Spinal cord (tissue), 10 donors: ENCODE measurements at places on chromosomes 3 and 15. TPM values are rescaled to one million over a fixed set of nuclear protein-coding genes. Genes with fewer than 3 reads are reported as not detected.
A peak's percentile ranks its signal among the peaks of the same experiment; 100 is the strongest.

- no peaks in the 10 kb centered on the region for H3K36me3 ChIP-seq
- H3K27ac ChIP-seq, result no peak overlapping the region
- no peak for DNase-seq
- H3K4me1 ChIP-seq, result no peaks in the 10 kb centered on the region
These were observed 110.7 kb upstream of the CNTN4 start for GRCh38 chr3:1987980-1988379.

- peak overlapping the region; percentile 57 for H3K27ac ChIP-seq
- H3K36me3 ChIP-seq, result no peaks in the 10 kb centered on the region
- H3K4me1 ChIP-seq, result peaks cover 26% of the 10 kb centered on the region
- peak overlapping the region; percentile 19 for H3K4me3 ChIP-seq
- H3K27me3 ChIP-seq, result no peaks in the 10 kb centered on the region
These were observed 1.6 kb downstream of the FAM174B start for GRCh38 chr15:92653836-92654539.

DNA sequence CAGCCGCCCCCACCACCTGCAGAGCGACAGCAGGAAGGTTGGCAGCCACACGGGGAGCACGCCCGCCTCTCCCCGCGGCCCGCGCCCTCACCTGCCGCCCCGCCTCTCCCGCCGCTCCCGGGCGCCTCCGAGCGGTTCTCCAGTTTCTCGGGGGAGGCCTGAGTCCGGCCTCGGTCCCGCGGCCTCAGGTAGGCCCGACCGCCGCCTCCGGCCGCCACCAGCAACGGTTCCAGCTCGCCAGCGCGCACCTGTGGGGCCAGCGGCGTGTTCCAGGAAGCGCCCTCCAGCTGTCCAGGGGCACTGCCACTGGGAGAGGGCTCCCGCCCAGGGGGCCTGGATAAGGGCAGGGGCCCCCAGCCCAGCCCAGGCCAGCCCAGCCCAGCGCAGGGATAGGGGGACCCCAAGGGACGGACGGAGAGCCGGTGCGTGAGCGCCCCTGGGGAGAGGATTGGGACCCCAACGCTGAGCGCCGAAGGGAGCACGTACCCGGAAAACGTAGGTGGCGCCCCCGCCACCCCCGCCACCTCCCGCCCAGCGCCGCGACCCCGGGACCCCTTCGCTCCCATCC lies 2.2 kb downstream of the LTK start:
- no peak overlapping the region for H3K27ac ChIP-seq
- H3K4me1 ChIP-seq, result peaks cover 27% of the 10 kb centered on the region

- H3K27ac ChIP-seq, result peak overlapping the region; percentile 75
- H3K36me3 ChIP-seq, result no peaks in the 10 kb centered on the region
- H3K27me3 ChIP-seq, result no peaks in the 10 kb centered on the region
- DNase-seq, result no peak
- H3K4me1 ChIP-seq, result peaks cover 34% of the 10 kb centered on the region
- H3K4me3 ChIP-seq, result peak overlapping the region; percentile 26
These were observed 65.6 kb upstream of the HEG1 start for GRCh38 chr3:125121246-125122010.

DNA sequence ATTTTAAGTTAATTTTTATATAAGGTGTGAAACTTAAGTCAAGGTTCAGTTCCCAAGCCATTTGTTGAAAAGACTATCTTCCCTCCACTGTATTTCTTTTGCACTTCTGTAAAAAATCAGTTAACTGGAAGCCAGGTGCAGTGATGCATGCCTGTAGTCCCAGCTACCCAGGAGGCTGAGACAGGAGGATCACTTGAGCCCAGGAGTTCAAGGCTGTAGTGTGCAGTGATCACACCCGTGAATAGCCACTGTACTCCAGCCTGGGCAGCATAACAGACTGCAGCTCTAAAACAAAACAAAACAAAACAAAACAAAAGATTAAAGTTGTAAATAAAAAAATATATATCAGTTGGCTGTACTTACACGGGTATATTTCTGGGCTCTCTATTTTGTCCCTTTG lies 33.1 kb upstream of the SEC22A start:
- no peaks in the 10 kb centered on the region for H3K4me1 ChIP-seq
- DNase-seq, result no peak
- H3K27ac ChIP-seq, result no peak overlapping the region
- H3K27me3 ChIP-seq, result no peaks in the 10 kb centered on the region

DNA sequence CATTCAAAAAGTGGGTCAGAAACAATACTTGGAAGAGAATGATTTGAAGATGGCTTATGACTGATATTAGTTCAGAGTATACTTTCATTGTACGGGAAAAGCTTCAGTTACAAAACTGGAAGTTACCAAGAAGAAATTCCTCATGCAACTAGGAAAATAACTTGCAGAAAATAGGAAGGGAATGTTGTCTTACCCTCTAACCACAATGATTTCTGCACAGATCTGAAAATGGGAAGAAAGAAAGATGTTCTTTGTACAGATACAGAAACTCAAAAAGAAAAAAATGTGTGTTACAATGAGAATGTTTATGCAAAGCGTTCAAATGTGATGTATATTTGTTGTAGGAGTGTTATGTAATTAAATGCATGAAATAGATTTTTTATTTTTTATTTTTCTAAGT lies 3.7 kb downstream of the ZNF280D start:
- no peak overlapping the region for H3K4me3 ChIP-seq
- no peak overlapping the region for H3K27ac ChIP-seq
- H3K4me1 ChIP-seq, result peaks cover 11% of the 10 kb centered on the region
- no peaks in the 10 kb centered on the region for H3K27me3 ChIP-seq

DNA sequence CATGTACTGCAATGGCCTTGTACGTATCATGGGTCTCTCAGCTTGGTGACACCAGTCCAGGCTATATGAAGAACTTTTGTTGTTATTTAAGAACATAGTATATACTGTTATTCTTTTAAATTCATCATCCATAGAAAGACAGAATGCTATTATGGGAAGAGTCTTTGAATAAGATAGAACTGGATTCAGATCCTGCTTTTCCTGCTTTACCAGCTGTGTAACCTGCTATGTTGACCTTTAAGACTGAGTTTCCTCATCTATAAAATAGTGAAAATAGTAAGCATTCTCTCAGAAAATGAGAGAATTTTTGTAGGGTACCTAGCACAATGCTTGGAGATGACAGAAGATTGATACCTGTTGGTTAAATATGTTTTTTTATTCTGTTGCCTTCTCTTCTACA lies 204.1 kb upstream of the TBL1XR1 start:
- H3K36me3 ChIP-seq, result no peaks in the 10 kb centered on the region
- no peak overlapping the region for H3K27ac ChIP-seq
- H3K4me3 ChIP-seq, result no peak overlapping the region
- DNase-seq, result no peak
- H3K27me3 ChIP-seq, result no peaks in the 10 kb centered on the region
- no peaks in the 10 kb centered on the region for H3K4me1 ChIP-seq

- no peak overlapping the region for H3K4me3 ChIP-seq
- DNase-seq, result no peak
- peaks cover 47% of the 10 kb centered on the region for H3K4me1 ChIP-seq
These were observed 86.2 kb downstream of the IQSEC1 start for GRCh38 chr3:12986986-12987385.

DNA sequence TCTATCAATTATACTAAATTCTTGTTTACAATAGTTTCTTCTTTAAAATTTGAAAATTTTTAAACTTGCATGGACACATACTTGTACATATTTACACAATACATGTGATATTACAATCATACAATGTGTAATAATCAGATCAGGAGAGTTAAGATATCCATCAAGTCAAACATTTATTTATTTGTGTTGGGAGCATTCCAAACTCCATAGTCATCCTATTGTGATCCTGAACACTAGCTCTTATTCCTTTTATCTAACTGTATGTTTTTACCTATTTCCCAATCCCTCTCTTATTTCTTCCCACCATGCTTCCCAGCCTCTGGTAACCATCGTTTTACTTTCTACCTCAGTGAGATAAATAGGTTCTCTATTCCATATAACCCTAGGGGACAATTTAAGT lies 1219.2 kb downstream of the ZPLD1 start:
- H3K27me3 ChIP-seq, result no peaks in the 10 kb centered on the region
- H3K36me3 ChIP-seq, result no peaks in the 10 kb centered on the region
- no peak overlapping the region for H3K4me3 ChIP-seq
- no peak for DNase-seq
- H3K27ac ChIP-seq, result no peak overlapping the region

DNA sequence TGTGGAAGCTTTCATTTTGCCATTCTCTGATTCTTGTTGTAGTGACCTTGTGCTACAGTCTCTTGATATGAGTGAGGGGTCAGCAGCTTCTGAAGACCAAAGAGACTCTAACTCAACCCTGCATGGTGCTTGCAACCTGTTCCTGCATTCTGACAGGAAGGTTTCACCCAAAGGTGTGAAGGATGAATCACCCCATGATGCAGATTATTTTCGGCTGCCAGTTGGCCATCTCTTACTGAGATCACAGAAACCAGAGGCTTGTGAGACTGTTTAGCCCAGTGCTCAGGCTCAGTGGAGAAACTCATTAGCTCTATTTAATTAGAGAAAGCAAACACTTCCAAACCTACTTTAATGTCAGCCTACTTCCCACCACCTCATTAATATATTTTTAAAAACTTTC lies 29.2 kb upstream of the TPRG1 start:
- H3K36me3 ChIP-seq, result no peaks in the 10 kb centered on the region
- H3K27ac ChIP-seq, result no peak overlapping the region
- DNase-seq, result no peak
- no peaks in the 10 kb centered on the region for H3K27me3 ChIP-seq
- no peak overlapping the region for H3K4me3 ChIP-seq
- peaks cover 2% of the 10 kb centered on the region for H3K4me1 ChIP-seq

GRCh38 chr3:194121891-194122631 lies 13.9 kb upstream of the HES1 start:
- no peaks in the 10 kb centered on the region for H3K4me1 ChIP-seq
- no peaks in the 10 kb centered on the region for H3K36me3 ChIP-seq
- H3K27me3 ChIP-seq, result peaks cover 4% of the 10 kb centered on the region
- H3K4me3 ChIP-seq, result no peak overlapping the region
- no peak for DNase-seq

- peaks cover 28% of the 10 kb centered on the region for H3K36me3 ChIP-seq
- H3K4me1 ChIP-seq, result peaks cover 5% of the 10 kb centered on the region
- H3K4me3 ChIP-seq, result no peak overlapping the region
- DNase-seq, result peak; percentile 29
- H3K27ac ChIP-seq, result peak overlapping the region; percentile 43
These were observed 45.2 kb downstream of the LRCH3 start for GRCh38 chr3:197836244-197836643.

DNA sequence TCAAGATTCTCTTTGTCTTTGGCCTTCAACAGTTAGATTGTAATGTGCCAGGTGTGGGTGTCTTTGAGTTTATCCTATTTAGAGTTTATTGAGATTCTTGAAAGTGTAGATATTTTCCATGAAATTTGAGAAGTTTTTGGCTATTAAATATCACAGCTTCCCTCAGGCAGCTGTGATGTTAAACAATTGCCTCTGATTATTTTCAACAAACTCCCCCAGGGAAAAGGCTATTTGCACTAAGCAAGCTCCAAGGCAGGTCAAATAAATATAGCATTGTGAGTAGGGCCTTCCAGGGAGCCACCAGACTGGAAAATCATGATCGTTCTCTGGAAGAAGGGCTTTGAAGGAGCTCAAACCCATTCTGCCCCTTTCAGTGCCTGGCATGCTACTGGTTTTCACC lies 107.0 kb downstream of the EEFSEC start:
- H3K27me3 ChIP-seq, result no peaks in the 10 kb centered on the region
- H3K27ac ChIP-seq, result no peak overlapping the region
- peaks cover 20% of the 10 kb centered on the region for H3K36me3 ChIP-seq
- no peak for DNase-seq
- H3K4me1 ChIP-seq, result peaks cover 6% of the 10 kb centered on the region
- H3K4me3 ChIP-seq, result no peak overlapping the region

- no peak overlapping the region for H3K27ac ChIP-seq
- no peaks in the 10 kb centered on the region for H3K4me1 ChIP-seq
- H3K27me3 ChIP-seq, result no peaks in the 10 kb centered on the region
- no peaks in the 10 kb centered on the region for H3K36me3 ChIP-seq
- H3K4me3 ChIP-seq, result no peak overlapping the region
- peak; percentile 68 for DNase-seq
These were observed 31.0 kb upstream of the FEZF2 start for GRCh38 chr3:62404321-62404720.

GRCh38 chr3:185479373-185479945 lies 19.4 kb downstream of the TMEM41A start:
- H3K27me3 ChIP-seq, result no peaks in the 10 kb centered on the region
- H3K36me3 ChIP-seq, result peaks cover 20% of the 10 kb centered on the region
- no peaks in the 10 kb centered on the region for H3K4me1 ChIP-seq
- no peak for DNase-seq
- H3K27ac ChIP-seq, result no peak overlapping the region

DNA sequence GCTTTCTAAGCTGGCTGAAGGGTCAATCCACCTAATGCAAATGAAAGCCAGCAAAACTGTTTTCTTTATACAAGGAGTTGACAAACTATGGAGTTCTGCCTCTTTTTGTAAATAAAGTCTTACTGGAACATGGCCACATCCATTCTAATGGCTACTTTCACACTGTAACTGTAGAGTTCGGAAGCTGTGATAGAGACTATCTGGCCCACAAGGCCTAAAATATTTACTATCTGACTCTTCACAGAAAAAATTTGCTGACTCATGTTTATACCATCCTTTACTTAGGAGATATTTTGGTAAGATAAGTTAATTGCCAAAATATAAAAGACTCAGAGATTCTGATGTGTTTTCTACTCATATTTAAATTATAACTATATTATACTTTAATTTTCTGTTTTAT lies 93.7 kb upstream of the GK5 start:
- H3K36me3 ChIP-seq, result peaks cover 4% of the 10 kb centered on the region
- H3K27ac ChIP-seq, result no peak overlapping the region
- no peak for DNase-seq
- H3K4me3 ChIP-seq, result no peak overlapping the region
- no peaks in the 10 kb centered on the region for H3K27me3 ChIP-seq
- H3K4me1 ChIP-seq, result no peaks in the 10 kb centered on the region

GRCh38 chr3:32089476-32089875 lies 16.9 kb upstream of the GPD1L start:
- H3K36me3 ChIP-seq, result no peaks in the 10 kb centered on the region
- H3K27ac ChIP-seq, result no peak overlapping the region
- no peak for DNase-seq
- H3K27me3 ChIP-seq, result no peaks in the 10 kb centered on the region
- H3K4me3 ChIP-seq, result no peak overlapping the region

GRCh38 chr15:48754011-48754410 lies 56.9 kb downstream of the CEP152 start:
- no peaks in the 10 kb centered on the region for H3K27me3 ChIP-seq
- no peak overlapping the region for H3K27ac ChIP-seq
- H3K4me3 ChIP-seq, result no peak overlapping the region

DNA sequence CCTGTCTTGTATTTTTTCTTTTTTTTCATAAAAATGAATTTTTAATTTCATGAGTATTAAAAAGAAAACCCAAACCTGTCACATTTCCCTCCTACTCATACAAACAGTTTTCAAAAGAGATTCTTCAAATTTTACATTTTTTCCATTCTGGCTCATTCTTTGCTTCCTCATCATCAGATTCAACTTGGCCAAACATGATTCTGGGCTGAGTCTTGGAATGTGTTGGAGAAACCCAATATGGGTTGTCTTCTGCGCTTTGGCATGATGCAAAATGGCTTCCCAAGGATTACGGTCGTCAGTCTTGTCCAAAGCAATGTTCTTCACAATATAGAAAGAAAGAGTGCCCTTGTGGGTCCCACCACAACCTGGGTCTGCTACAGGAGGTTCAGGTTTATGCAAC lies 12.4 kb upstream of the TM4SF4 start:
- H3K36me3 ChIP-seq, result no peaks in the 10 kb centered on the region
- H3K27me3 ChIP-seq, result no peaks in the 10 kb centered on the region
- H3K4me3 ChIP-seq, result no peak overlapping the region
- no peak for DNase-seq

Gene VGLL3
- total RNA-seq, result 17.5 TPM

Gene FSIP1
- 6.0 TPM for total RNA-seq

Gene CAMP
- 17.2 TPM for total RNA-seq

Gene NEIL1
- total RNA-seq, result 11.8 TPM

Gene TMCO5A
- not detected for total RNA-seq

Gene MB21D2
- 23.4 TPM for total RNA-seq

Gene MORC1
- 0.06 TPM for total RNA-seq
